ENCODE measurements at places on chromosomes 7 and 10.

DNA sequence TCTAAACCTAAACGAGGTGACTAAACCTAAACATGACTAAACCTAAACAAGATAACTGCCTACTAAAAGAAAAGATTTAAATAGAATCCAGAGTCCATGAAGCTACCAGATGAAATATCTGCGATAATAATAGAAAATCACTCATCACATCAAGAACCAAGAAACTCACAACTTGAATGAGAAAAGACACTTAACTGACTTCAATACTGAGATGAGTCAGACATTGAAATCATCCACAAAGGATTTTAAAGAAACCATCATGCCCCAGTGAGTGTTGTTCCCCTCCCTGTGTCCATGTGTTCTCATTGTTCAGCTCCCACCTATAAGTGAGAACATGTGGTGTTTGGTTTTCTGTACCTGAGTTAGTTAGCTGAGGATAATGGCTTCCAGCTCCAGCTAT is 416.0 kb downstream of the CALN1 start:
- DNase-seq = no peak

- peak; percentile 77 for DNase-seq
Measured at GRCh38 chr7:101121991-101122932, 4.6 kb upstream of the SERPINE1 start.

GRCh38 chr10:93612311-93612710 is at the start of gene PDE6C:
PDE6C (plus strand) TSS chr10:93612537; CDS start chr10:93612726, 189 bp downstream.
- no peak for DNase-seq

- DNase-seq = no peak
Measured at GRCh38 chr10:88820748-88821401, 18.3 kb downstream of the LIPM start.

GRCh38 chr10:7857262-7857661 is 39.0 kb downstream of the TAF3 start:
- no peak for DNase-seq

DNA sequence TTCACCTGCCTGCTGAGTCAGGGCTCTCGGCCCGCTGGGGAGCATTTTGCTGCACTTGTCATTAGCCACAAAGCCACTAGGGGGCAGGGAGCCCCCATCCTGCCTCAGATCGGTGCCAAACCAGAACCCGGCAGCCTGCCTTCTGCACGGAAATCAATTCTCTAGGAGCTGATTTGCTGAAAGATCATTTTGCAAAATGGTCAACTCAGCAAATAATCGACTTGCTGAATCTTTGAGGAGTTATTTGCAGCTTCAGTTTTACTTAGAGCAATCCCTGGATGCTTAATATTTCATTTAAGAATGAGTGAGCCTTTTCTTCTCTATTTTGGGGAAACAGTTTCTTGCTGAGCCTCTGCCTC is 1.7 kb upstream of the GIMAP8 start:
- DNase-seq = peak; percentile 82

All from sciatic nerve (tissue), 2 donors.